CD4-positive, alpha-beta T cell treated with Interleukin-21 for 1 hour (primary cell): ENCODE measurements at places on chromosomes 7 and 10.

DNA sequence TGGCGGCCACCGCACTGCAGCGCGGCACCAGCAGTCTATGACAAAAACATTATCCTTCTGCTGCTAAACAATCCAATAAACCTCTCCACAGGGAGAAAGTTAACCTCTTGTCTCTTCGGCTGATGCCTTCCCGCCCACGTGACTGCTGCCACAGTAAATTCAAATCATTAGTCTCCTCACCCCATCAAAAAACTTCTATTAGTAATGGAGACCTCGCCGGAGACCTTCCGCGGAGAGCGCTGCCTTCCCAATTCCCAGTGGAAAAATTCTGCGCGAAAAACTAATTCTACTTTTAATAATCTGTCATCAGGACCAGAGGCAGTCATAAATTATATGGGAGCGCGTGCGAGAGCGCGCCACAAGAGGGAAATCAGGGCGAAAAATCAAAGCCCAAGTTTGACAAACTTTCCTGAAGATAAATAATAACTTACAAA is 90.0 kb upstream of the PAX2 start:
- DNase-seq = no peak

DNA sequence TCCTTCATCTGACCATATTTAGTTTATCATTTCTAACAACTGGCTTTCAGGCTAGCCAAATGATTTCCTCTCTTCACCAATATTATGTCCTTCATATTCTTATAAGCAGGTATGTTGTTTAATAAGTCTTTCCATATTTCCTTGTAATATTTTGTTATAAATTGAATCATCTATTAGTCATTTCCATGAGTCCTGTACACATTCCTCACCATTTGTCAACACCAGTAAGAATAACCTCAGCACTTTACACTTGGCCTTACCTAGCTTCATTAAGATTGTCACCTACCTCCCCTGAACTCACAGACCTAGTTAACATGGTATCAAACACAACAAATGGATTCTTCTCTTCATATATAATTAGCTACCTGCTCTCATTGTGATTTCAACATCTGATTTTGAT is 282.3 kb downstream of the SEMA3D start:
- DNase-seq = no peak

GRCh38 chr7:93476491-93477344 is 97.8 kb downstream of the CALCR start:
- no peak for DNase-seq

DNA sequence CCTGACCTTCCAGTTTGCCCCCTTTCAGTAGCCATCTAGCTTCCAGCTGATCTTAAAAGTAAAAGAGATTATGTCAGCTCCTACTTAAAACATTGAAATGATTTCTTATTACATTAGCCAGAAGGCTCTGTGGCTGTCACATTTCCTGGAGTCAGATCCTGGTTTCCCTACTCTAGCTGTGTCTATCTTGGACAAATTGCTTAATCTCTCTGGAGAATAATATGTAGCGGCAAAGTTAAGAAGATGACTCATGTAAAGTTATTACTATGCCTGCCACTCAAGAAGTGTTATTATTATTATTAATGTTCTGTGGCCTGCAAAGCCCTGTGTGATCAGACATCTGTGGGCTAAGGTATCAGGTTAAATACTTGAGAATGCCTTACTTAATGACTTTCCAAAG is 107.2 kb downstream of the RUNDC3B start:
- no peak for DNase-seq

DNA sequence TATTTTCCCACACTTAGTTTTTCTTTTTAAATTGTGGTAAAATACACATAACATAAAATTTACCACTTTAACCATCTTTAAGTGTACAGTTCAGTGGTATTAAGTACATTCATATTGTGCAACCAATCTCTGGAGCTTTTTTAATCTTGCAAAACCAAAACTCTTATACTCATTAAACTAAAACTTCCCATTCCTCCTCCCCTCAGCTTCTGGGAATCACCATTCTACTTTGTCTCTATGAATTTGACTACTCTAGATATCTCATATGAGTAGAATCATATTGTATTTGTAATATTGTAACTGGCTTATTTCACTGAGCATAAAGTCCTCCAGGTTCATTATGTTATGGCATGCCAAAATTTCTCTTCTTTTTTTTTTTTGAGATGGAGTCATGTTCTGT is 86.4 kb upstream of the JAZF1 start:
- no peak for DNase-seq

- no peak for DNase-seq
These were observed 34.0 kb upstream of the PAPSS2 start for GRCh38 chr10:87625661-87626060.

- DNase-seq = no peak
These were observed 22.2 kb upstream of the WNT16 start for GRCh38 chr7:121306565-121306964.

- DNase-seq = no peak
These were observed 181.7 kb upstream of the MALRD1 start for GRCh38 chr10:18866852-18867251.

DNA sequence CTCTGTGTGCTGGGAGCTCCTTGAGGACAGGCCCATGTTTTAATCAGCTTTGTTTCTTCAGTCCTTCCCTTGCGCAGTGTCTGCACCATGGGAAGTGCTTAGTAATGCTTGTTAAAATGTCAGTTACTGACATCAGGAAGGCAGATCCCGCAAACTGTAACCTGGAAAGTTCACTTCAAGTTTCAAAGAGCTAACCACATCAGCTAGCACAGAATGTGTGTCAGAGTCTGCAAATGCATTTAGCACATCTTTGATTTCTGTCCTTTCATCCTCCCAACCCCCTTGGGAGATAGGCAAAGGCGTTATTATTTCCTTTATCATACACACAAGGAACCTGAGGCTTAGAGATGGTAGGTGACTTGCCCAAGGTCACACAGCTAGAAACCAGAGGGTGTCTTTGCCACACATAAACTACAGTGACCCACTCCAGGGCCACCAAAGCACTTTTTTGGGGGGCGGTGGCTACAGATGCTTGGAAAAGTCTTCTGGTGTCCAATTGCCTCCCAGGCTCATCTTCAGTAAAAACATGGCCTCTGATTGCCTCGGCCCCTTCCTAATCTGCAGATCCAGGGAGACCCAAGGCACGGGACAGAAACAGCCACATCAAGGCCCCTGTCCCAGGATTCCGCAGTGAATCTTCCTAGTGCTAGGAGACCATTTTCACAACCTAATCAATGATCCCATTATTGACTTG is 116.2 kb upstream of the GPR26 start:
- DNase-seq = no peak

DNA sequence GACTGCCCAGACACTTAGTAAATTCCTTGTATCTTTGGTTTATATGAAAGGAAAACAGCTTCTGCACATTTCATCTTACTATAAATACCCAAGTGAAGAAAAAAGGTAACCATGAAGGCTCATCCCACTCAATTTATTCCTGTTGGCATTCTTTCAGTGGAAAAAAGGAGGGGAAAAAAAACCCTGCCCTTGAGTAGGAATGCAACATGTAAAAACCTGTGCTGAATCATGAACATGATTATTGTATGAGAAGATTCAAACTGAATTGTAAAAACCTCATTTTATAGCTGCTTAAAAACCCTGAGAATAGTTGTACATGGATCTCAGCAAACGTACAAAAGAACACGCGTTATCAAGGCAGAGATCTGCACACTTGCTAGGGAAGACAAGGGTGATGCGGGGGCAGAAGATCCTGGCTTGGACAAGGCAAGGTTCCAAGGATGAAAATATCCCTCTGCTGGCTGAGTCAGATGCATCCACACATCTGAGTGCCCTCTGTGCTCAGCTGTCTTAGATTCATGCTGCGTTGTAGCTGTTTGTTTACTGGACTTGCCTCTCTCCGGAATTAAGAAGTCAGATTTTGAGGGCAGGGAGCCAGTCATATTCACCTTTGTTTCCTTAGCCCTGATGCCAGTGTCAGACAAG is 658.2 kb downstream of the PARD3 start:
- no peak for DNase-seq

DNA sequence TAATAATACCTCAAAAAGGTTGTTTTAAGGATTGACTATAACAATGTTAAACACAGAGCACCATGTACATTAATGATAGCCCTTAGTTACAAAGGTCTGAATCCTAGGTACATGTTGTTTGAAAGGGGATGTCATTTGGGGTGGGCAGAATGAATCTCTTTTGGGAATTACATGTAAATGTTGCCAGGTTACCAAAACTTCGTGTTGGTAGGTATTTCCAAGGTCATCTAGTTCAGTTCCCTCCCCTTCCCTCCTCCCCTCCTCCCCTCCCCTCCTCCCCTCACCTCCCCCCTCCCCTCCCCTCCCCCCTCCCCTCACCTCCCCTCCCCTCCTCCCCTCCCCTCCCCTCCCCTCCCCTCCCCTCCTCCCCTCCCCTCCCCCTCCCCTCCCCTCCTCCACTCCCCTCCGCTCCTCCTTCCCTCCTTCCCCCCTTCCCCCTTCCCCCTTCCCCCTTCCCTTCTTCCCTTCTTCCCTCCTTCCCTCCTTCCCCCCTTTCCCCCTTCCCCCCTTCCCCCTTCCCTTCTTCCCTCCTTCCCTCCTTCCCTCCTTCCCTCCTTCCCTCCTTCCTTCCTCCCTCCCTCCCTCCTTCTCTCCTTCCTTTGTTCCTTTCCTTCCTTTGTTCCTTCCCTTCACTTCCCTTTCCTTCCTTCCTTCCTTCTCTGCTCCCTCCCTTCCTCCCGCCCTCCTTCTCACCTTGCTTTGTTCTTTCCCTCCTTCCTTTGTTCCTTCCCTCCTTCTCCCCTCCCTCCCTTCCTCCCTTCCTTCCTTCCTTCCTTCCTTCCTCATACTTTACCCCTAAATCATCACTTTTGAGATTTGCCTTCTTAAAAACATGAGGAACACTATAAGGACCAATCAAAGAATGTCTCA is 8.1 kb downstream of the VTI1A start:
- no peak for DNase-seq

DNA sequence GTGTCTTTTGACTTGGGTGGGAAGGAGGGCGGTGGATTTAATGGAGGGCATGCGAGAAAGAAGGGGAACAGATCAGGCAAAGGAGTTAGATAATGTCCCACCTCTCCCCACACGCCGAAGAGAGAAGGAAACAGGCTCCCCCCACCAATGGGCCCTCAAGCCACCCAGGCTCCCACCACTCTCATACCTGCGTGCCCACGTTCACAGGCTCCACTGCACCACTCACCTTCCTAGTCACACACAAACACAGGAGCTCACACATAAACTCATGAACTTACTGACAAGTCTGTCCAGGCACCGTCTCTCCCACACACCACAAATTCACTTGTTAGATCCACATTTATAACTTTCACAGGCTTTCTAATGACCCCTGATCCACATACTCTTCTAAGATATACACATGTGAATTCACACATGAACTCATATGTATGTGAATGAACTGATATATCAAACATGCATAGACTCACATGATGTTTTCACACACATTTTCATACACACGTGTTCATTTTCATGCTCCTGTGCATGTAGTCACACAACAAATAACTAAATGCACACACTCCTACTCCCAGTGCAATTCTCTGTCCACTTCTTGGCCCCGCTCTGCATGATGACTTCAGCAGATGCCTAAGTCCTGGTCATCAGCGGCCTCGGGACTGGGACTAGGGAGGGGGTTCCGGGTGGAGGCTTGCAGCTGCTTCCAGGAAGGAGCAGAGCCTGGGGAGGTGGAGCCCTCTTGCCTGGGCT is 1.5 kb downstream of the LZTS2 start:
- no peak for DNase-seq

- DNase-seq = no peak
These were observed 1053.3 kb downstream of the SORCS1 start for GRCh38 chr10:106111246-106111645.

DNA sequence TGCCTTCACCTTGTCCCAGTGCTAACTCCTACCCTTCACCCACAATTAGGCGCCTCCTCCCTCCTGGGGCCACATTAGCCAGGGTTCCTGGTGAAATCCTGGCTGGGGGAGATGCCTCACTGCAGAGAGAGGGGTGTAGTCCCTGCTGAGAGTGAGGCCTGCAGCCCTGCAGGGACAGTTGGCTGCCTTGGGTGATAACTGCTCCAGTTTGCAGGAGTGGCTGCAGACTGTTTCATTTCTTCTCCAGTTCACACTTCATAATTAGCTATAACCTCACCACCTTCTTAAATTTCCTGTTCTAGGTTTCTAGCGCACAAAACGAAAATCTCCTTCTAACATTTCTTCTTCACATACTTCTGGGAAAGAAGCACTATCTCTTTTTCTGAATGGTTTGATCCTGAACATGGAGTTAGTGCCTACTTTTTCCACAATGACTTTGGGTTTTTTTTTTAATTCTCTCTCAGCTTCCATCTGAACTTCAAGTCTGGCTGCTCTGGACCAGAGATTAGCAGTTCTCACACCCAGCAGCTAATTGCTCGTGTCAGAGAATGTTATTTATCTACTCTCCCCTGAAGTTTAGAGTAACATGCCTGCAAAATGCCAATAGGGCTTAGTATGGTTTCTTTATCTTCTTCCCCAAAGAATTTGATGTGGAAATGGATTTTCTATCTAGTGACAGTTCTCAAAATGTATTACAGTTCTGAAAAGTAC is 15.5 kb upstream of the JAZF1 start:
- no peak for DNase-seq

DNA sequence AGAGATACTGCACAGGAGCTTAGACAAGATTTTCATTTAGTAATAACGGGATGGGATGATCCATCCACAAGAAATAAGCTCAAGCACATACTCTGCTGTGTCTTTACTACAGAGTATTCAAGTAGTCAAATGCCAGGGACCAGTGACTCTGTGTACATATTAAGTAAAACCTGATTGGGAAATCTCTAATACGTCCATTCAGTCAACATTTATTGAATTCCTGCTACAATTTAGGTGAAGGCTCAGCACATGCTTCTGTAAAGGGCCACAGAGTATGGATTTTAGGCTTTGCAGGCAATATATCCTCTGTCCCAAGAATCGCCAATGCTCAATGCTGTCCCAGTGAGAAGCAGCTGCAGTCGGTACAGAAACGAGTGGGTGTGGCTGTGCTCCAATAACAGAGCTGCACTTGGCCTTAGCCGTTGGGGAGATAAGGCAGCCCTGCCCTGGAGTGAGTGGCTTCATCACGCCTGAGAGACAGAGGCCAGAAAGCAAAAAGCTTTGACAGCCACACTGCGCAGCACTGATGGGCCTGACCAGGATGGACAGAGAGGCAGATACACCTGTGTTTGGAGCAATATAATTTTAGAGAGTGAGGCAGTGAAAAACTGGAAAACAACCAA is 186.8 kb downstream of the PARD3 start:
- no peak for DNase-seq

DNA sequence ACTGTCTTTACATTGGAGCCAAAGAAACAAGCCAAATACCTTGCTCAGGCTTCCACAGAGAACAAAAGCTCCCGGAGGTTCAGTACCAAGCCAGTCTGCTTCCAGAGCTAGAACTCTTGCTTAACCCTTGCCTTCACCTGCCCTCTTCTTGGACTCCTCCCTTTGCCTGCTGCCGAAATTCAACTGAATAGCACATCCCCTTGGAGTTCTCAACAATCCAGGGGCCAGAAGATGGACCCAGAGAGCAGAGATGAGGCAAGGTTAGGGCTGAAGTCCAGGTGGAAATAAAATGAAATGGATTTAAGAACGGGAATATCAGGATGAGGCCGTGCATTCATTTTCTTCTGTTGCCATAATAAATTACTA is 876 bp upstream of the PIK3AP1 start:
- DNase-seq = no peak

GRCh38 chr10:125089469-125089868 is 70.9 kb downstream of the CTBP2 start:
- no peak for DNase-seq
